ENCODE measurements at places on chromosomes 3 and 15.
A peak's percentile ranks its signal among the peaks of the same experiment; 100 is the strongest.

- DNase-seq: no peak
Measured at GRCh38 chr3:71130471-71131374, 452.8 kb downstream of the FOXP1 start.

- DNase-seq: no peak
Measured at GRCh38 chr3:171688593-171688992, 121.7 kb downstream of the PLD1 start.

GRCh38 chr15:64888336-64888735, 23.4 kb upstream of the ANKDD1A start:
- DNase-seq: no peak

- no peak for DNase-seq
Measured at GRCh38 chr15:88484682-88485331, 17.3 kb downstream of the MRPS11 start.

- DNase-seq: peak; percentile 60
Measured at GRCh38 chr3:179898024-179898423, 138.7 kb downstream of the PEX5L start.

DNA sequence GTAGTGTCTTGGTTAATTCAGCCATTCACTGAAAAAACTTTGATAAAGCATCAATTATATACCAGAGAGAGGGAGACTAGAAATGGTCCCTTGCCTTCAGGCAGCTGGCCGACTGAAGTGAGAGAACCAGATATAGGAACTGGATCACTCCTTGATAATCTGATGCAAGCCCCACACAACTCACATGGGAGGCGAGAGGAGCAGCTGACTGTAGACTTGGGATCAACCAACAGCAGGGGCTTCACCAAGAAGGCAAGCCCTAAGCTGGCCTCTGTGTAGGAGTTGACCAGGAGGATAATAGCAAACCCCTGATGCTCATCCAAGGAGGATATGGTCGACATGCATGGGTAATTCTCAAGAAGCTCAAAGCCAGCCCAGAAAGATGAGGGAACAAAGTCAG, 133.1 kb downstream of the SRGAP3 start:
- DNase-seq: no peak

- no peak for DNase-seq
Measured at GRCh38 chr15:70411143-70411863, 313.6 kb upstream of the TLE3 start.

DNA sequence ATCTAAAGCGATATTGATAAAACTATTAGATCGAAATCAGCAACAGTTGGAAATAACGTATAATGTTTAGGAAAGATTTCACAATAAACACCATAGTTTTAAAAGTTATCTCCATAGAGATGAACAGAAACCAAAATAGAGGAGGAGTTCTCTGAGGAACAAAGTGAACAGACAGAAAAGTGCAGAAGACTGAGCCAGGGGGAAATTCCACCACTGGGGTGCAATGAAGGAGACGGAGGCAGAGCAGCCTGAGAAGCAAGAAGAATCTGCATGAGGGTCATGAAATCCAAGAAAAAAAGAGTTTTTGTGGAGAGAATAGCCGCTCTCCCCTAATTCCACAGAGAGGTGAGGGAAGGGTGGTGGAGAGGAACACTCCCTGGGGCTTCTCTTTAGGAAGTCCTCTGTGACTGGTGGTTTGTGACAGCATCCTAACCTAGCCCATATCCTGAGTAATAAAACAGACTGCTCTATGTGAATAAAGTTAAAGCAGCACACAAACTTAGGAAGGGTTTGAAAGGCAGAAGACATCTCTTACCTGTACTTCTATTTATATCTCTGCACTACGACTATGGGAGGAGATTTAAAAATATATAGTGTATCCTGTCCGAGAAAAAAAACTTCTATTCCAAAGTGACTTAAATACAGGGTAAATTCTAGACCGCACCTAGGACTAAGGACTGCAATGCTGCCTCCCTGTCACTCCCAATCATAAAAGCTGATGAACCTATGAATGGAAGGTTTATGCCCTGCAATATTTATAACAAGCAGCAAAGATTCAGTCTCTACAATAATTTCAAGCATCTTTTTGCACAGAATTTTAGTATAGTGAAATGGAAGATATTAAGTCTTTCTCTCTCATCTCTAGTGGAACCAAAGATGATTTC, 22.9 kb downstream of the ATP8B4 start:
- no peak for DNase-seq

GRCh38 chr3:121918779-121919483, 24.7 kb downstream of the SLC15A2 start:
- no peak for DNase-seq

- no peak for DNase-seq
Measured at GRCh38 chr15:55736756-55737155, 6.2 kb downstream of the PRTG start.

DNA sequence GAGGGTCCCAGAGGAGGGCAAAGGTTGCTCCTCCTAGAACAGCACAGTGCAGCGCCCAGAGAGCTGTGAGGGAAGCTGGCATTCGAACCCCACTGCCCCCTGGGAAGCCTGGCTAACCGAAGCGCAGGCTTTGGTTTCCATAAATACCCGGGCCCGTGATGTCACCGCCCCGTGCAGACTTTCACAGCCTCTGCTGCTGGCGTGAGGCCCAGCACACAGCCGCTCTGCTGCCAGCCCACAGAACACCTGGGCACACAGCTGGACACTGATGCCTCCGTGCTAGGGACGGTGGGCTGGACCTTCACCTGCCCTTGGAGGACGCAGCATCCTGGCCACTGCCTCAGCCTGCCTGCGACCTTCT, 1.0 kb downstream of the IQSEC1 start:
- DNase-seq: peak; percentile 46
